Activated CD8-positive, alpha-beta memory T cell treated with anti-CD3 and anti-CD28 coated beads for 1 hour (primary cell): ENCODE measurements at places on chromosomes 5 and 9.

- no peak for DNase-seq
Observed at GRCh38 chr5:129101794-129102193, 7.2 kb downstream of the ISOC1 start.

DNA sequence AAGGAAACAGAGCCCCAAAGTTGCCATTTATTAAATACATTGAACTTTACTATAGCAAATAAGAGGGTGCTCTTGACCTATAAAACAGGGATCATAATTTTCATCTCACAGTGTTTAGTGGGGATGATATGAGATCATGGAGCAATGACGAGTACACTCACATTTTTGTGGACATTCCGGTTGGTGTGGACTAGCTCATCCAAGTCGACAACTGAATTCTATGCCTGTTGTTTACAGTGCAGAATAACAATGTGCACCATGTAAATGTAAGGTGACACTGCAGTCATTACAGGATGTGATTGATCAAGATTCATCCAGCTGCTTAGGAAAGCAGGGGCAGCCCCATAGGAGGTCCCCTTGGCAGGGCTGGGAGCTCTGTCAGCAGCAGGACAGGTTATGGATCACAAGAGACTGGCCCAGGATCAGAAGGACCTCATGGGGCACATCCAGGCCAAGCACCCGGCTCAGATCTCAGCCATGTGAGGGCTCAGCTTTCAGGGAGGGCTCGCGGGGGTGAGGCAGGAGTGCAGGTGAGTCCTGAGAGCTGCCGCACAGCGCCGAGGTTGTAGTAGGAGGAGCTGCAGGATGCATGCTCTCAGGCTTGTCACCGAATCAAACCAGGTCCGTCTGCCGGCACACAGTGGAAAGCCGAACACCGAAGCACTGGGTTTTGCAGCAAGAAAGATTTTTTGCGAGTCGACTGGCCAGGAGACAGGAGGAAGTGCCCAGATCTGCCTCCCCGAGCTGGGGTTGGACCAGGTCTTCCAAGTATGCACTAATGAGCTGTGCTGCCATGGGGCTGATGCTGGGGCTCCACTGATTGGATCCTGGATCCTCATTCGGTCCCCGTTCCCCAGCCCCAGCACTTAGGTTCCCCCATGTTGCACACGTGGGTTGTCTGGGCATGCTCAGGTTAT lies 28.2 kb downstream of the MRPL36 start:
- DNase-seq, result no peak

DNA sequence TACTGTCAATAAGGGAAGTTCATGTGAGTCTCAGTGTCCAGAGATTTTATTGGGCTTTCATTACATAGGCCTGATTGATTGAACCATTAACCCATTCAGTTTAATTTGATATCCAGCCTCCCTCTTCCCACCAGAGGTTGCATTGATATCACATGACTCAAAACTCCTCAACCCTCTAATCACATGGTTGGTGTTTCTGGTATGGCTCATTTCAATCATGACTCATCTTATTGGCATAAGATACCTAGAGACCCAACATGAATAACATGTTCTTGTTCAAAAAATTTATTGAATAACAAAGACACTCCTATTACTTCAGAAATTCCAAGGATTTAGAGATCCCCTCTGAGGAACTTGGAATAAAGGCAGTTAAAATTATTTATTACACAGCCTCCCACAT lies 982.2 kb downstream of the TLE1 start:
- no peak for DNase-seq

DNA sequence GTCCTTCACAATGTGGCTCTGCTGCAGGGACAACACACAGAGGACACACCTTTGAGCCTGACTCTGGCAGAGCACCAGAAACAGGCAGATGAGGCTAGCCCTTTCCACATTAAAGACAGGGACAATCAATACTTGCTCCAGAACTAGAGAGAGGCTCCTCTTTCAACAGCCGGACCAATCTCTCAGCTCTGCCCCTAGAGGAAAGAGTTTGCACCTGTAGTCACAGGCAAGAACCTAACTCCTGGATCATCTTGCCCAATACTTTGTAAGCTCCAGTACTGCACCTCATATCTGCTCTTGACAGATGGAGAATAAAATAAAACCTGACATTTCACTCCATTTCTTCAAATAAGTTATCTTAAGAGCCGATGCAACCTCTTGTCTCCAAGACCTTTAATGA lies 52.1 kb downstream of the EPB41L4A start:
- DNase-seq, result no peak

GRCh38 chr5:37054391-37054790 lies 177.8 kb downstream of the NIPBL start:
- DNase-seq, result no peak

GRCh38 chr9:36276254-36276653 lies 18.0 kb upstream of the GNE start:
- no peak for DNase-seq
